SW 1271 (cell line): ENCODE measurements at places on chromosomes 13 and 19.

- DNase-seq, result no peak
Measured at GRCh38 chr19:48569814-48570213, 17.8 kb downstream of the SULT2B1 start.

- DNase-seq, result peak; percentile 62
Measured at GRCh38 chr13:27362064-27362751, 62.2 kb upstream of the GTF3A start.

- DNase-seq, result no peak
Measured at GRCh38 chr13:34506796-34507195, 435.3 kb upstream of the NBEA start.

DNA sequence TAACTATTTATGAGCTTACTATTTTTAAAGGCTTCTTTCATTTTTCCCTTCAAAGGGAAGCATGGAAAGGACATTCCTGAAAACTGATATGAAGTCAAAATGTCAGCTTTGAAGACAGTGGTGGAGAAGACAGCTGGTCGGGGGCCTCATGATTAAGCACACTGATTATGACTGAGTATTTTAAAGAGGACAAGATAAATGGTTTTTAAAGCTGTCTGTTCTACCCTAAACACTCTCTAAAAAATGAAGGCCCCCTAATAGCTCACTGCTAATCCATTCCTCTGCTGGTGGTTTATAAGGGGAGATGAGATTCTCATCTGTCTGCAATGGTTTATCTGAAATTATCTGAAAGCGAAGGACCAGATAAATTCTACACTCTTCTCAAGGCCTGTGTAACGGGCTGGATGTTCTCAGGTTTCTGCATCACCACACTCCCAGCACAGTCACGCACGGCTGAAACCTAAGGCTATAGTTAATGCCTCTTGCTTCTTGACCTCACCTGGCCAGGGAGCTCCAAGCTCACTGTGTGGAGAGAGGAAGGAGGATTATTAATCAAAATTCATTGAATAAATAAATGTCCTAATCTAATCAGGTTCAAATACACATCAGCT is 86.9 kb upstream of the DOCK9 start:
- DNase-seq, result no peak
